ENCODE measurements at places on chromosomes 5 and 9. TPM values are rescaled to one million over a fixed set of nuclear protein-coding genes. Genes with fewer than 3 reads are reported as not detected.

LHFPL2 gene
- polyA plus RNA-seq: 1.8 TPM

LCN1 gene
- not detected for polyA plus RNA-seq

LAMC3 gene
- polyA plus RNA-seq: 13.4 TPM

- no peak for DNase-seq
Observed at GRCh38 chr9:96061293-96061987, 185.9 kb downstream of the ERCC6L2 start.

C7 gene
- polyA plus RNA-seq: 158 TPM

GRCh38 chr9:134319306-134320125, 6.7 kb upstream of the RXRA start:
- peak; percentile 65 for DNase-seq

BRINP1 gene
- polyA plus RNA-seq: 0.84 TPM

SMIM33 gene
- not detected for polyA plus RNA-seq

DNA sequence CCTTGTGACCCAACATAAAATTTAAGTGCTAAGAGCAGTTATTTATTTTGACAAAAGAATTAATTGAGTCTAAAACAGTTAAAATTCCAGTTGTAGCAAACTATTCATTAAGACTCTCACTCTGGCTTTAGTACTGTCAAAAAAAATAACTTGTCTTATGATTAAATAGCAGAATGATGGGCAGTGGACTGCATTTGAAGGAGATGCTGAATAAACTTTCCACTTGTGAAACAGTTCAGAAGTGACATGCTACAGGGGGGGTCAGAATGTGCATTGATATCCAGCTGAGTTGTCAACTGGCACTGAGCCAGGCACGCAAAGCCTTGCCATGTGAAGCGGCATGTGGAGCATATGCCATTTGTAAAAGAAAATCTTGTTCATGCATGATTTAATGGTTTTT, 76.0 kb downstream of the FCHO2 start:
- peak; percentile 27 for DNase-seq
